ENCODE measurements at places on chromosomes 3 and 15.
A peak's percentile ranks its signal among the peaks of the same experiment; 100 is the strongest.

GRCh38 chr15:31316135-31316795 lies 10.4 kb upstream of the KLF13 start:
- no peak for DNase-seq

GRCh38 chr15:84982301-84982920 lies 755 bp downstream of the PDE8A start:
- DNase-seq: peak; percentile 51

- DNase-seq: no peak
Measured at GRCh38 chr15:68972201-68973065, 42.1 kb upstream of the NOX5 start.

GRCh38 chr3:113556946-113557335 lies 24.6 kb downstream of the SIDT1 start:
- DNase-seq: no peak

DNA sequence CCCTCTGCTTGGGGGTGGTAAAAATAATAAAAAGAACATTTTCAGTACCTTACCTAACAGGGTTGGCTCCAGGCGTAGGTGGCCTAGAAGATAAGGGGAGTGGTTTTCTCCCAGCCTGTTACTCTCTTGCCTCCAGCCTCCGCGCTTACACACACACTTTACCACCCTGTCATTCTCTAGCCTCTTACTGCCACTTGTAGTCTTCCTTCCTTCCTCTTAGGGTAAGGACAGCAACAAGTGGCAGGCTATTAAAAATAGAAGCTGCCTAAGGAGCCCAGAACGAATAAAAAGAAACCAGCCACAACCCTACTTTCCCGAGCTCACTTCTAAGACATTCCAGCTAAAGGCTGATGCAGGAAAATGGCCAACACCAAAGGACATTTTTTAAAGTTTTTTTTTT lies 9.6 kb upstream of the LIPH start:
- peak; percentile 7 for DNase-seq
